Dorsolateral prefrontal cortex (tissue), 122 donors: ENCODE measurements at places on chromosomes 2 and 18.

- DNase-seq = no peak
Observed at GRCh38 chr2:42835577-42836371, 43.4 kb upstream of the HAAO start.

DNA sequence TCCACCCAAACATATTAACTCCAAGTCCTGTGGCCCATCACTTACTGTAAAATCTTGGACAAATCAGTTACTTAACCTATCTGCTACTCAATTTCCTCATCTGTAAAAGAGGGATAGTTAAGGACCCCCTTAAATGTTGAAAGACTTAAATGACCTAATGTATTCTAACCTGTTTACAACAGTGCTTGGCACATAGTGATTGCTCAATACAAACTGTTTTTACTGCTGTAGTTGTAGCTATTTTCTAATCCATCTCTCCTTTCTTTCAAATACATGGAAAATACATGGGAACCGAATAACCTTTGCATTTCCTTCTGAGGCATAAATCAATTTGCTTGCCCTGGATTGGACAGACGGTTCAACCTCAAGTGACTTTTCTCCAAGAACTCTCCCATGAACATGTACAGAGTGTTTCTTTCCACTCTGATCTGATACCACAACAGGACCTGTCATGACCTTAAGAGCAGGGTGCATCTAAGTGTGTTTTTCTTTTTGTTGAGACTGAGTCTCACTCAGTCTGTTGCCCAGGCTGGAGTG is 2.7 kb downstream of the LNPK start:
- no peak for DNase-seq

DNA sequence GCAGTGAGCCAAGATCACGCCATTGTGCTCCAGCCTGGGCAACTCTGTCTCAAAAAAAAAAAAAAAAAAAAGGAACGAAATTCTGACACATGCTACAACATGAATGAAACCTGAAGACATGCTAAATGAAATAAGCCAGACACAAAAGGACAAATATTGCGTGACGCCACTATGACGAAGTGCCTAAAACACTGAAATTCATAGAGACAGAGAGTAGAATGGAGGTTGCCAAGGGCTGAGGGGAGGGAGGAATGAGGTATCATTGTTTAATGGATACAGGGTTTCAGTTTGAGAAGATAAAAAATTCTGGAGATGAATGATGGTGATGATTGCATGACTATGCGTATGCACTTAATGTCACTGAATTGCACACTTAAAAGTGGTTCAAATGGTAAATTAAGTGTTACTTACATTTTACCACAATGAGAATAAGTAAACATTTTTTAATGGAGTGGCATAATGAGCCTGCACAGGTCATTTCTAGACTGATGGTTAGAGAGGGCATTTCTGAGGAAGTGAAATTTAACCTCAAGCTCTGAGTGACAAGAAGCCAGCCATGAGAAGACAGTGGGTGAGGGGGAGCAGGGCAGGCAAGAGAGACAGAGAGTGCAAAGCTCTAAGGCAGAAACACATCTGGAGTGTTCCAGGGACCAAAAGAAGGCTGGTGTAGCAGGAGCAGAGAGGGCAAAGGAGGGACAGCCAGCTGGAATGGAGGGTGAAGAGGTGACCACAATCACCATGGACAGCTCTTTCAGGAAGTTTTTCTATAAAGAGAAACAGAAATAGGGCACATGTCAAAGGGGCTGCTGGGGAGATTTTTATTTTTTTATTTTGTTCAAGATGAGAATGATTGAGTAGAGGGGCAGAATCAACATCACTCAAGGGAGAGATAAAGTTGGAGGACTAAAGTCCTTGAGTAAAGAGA is 20.6 kb upstream of the EXOC6B start:
- no peak for DNase-seq

- DNase-seq = no peak
Observed at GRCh38 chr18:58572680-58573079, 56.2 kb downstream of the ALPK2 start.

DNA sequence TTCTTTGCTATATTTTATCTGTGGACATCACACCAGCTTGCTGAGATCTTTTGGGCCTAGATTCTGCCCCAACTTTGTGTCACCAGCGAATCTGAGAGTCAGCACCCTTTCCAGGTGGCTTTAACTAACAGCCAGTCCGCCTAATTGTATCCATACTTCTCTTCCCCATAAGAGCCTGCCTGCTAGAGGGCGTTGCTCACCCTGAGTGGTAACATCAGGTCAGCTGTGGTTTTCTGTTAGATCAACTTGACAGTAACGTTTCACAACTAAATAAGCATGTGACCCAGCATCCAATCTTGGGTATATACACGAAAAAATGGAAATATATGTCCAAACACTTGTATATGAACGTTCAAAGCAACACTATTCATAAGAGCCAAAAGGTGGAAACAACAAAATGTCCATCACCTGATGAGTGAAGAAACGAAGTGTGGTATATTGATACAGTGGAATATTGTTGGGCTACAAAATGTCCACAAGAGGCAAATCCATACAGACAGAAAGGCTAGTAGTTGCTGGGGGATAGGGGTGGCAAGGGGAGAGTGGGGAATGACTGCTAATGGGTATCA is 24.9 kb downstream of the EFHD1 start:
- DNase-seq = no peak

- no peak for DNase-seq
Observed at GRCh38 chr2:241029599-241030332, 31.3 kb downstream of the SNED1 start.

DNA sequence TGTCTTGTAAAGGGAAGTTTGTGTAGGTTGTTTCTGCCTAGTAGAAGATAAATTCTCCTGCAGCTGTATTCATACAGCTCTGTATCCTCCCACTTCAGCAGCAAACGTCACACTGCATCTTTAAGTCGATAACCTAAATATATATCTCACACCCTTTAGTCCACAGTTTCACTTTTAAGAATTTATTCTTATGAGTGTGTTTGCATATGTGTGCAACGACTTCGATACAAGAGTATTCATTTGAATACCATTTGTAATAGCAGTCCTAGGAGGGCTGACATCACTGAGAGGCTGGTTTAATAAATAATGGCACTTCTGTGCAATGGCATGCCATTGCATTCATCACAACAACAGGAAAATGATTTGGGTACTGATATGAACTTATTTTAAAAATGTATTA is 63.8 kb upstream of the MSH6 start:
- no peak for DNase-seq

- DNase-seq = no peak
Observed at GRCh38 chr2:25293145-25293544, 48.6 kb downstream of the DNMT3A start.

- no peak for DNase-seq
Observed at GRCh38 chr2:56450047-56450446, 266.3 kb downstream of the CCDC85A start.

GRCh38 chr18:61765097-61765496 is 127.7 kb downstream of the RNF152 start:
- no peak for DNase-seq

- no peak for DNase-seq
Observed at GRCh38 chr18:9898792-9899549, 13.2 kb downstream of the TXNDC2 start.
